NCI-H510A (cell line): ENCODE measurements at places on chromosomes 3 and 15.

DNA sequence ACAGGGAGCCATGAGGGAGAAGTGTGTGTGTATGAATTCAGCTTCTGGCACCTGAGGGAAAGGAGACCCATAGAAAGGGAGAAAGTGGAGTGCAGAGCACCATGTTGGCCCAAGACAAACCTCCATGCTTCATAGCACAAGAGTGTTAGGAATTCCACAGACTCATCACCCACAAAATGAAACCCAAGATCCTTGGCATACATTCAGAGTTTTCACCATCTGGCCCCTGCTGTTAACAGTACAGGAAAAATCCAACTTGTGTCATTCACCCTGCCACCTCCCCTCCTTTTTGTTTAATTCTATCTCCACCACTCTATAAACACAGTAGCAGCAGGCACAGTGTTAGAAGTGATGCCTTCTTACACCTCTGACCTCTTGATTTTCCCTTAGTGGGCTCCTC lies 60.0 kb upstream of the MNS1 start:
- no peak for DNase-seq

- no peak for DNase-seq
Measured at GRCh38 chr15:28078191-28078719, 20.9 kb downstream of the OCA2 start.

DNA sequence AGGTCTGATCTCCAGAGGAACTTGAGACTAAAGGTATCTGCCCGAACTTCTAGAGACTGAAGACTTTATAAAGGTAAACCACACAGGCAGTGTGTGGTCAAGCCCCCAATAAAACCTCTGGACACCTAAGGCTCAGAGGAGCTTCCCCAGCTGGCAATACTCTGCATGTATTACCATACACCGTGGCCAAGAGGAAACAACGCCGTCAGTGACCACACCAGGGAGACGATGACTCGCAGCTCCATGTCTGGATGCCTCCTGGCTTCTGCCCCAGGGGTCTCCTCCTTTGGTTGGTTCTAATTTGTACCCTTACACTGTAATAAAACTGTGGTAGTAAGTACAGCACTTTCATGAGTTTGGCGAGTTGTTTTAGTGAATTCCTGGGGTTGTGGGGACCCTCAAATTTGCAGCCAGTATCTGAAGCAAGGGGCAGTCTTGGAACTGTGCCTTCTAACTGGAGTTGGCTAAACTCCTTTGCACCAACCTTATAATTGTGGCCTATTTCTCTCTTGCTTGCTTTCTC lies 32.1 kb upstream of the BCL2L10 start:
- DNase-seq = no peak

DNA sequence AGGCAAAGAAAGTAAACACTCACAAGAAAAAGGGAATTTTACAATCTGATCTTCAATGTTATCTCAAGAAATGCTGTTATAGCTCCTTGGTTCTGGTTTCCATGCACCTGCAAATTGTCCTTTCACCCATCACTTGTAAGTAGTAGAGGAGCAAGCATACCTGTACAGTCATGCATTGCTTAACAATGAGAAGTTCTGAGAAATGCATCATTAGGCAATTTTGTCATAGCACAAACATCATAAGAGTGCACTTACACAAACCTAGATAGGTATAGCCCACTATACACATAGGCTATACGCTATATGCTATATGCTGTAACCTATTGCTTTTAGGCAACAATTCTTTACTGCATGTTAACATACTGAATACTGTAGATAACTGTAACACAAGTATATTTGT lies 672.3 kb downstream of the FHIT start:
- no peak for DNase-seq

DNA sequence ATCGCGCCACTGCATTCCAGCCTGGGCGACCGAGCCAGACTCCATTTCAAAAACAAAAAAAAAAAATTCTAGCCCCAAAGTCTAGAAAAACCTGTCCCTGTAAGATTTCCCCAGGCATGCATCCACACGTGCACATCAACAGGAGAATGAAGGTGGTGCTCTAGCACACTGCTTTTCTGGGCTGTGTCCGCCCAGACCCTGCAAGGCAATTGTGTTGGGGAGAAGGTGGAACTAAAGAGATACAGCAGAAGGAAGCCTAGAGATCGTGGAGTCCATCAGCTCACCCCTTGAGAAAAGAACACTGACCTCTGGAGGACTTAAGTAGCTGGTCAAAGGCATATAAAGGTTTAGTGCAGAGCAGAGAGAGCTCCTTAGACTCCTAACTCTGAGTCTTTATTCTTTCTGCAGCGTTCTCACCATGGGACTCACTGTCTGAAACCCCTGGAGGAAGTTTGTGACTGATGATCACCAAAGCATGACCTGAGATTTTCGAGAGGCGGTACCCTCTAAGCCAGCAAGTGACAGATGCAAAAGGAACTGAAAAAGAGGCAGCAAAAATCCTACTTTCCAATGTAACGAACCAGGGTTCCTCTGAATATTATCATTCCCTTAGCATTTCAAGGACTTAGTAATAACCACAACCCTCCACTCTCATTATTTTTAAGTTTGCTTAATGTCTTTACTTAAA lies 179.8 kb downstream of the MEX3B start:
- no peak for DNase-seq
